CD4-positive, alpha-beta T cell treated with Interleukin-15 for 4 hours (primary cell): ENCODE measurements at places on chromosomes 12 and 14.

DNA sequence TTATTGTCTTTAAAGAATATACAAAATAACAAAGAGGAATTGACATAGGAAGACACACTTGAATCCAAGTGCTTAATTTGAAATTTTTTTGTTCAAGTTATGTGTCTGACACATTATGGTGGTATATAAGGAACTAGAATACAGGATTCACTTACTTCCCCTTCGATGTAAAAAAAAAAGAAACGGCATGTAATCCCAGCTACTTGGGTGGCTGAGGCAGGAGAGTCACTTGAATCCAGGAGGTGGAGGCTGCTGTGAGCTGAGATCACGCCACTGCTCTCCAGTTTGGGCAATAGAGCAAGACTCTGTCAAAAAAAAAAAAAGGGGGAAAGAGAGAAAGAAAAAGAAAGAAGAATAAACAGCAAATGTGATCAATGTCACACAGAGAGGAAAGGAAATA is 8.9 kb downstream of the CLEC12A start:
- DNase-seq = no peak

GRCh38 chr14:67618617-67619063 is 1.1 kb upstream of the ARG2 start:
- DNase-seq = peak; percentile 77

DNA sequence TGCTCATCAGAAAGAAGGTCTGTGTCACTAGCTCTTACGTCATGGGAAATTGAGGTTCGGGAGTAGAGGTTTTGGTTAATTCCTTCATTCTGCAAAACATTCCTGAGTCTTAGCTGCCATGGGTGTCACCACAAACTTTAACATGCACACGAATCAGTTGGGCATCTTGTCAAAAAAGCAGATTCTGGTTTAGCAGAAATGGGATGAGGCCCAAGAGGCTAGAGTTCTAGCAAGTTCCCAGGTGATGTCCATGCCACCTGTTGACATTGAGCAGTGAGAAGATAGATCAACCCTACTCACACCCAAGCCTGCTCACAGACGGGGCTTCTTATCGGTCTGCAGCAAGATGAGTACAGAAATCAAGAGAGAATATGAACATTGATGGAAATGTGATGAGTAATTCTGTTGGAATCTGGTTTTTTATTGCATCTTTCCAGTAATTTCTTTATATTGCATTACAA is 11.7 kb upstream of the RIN3 start:
- no peak for DNase-seq

GRCh38 chr12:89918172-89918846 is 209.7 kb upstream of the ATP2B1 start:
- peak; percentile 13 for DNase-seq

DNA sequence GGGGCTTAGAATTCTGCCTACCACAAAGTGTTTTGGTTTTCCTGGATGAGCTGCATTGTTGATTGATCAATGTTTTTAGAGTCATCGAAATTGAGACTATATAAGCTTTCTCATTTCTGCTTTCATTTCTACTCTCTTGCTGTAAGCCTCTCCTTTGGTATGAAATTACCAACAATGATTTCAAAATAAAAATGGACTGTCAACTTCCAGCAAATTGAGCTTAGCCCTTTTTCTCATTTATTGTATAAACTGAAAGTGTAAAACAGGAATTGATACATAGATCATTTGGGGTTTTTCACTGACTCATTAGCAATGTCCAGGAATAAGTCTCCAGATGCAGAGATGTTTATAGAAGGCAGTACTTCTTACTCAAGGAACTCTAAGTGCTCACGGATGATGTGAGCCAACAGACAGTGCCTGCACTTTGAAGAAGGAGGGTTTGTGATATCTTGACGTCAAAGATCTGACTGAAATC is 20.0 kb upstream of the PCNX1 start:
- DNase-seq = no peak

- DNase-seq = no peak
Observed at GRCh38 chr14:90742252-90742651, 74.0 kb downstream of the TTC7B start.
